Suppressor macrophage (primary cell): ENCODE measurements at places on chromosomes 3 and 15.

DNA sequence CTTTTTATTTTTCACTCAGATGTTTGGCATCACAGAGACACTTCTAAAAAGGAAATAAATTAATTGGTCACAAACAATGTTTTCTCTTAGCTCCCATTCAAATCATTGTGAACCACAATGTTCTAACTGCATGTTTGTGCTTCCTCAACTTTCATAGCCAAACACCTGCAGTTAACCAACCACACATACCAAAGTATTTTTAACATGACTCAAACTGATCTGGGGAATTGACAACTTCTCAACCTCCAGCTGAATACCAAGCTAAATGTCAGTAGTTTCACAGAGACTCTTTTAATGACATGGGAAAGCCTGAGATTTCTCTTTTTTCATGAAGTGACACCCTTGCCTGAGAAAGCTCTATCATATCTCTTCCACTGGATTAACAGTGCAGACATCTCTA is 217.9 kb upstream of the MME start:
- no peak for DNase-seq

DNA sequence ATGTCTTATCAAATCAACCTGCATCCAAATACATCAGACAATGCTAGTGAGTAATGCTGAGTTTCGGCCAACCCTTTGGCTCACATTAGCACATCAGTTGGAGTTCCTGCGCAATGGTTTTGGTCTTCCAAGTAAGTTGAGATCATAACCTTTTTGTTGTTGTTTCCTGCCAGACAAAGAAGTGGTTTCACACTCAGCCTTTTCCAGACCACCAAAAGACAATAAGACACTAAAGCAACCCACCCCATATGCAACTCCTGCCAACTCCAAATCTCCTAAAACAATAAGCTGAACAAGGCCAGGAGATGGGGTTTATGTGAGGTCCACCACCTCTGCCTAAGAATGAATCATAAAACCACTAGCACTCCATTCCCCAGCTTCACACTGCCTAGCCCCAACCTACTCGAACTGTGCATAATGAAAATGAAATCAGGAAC is 177.0 kb downstream of the ERC2 start:
- DNase-seq: no peak

DNA sequence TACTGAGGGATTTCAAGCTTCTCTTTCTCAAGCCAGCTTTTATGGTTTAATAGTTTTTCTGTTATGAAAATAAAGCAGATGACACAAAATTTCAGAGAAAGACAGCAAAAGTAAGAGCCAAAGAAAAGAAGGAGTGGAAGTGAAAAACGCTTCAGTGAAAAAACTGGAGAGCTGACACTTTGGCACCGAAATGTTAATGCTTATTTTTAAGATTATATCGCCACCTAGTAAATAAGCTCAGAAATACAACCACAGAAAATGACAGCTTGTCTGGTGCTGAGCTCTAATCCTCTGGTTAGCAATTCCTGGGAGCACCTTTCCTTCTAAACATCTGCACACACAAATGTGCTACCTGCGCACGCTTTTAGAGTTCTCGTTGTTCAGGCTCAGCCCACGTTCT is 101.6 kb downstream of the ZPLD1 start:
- DNase-seq: peak; percentile 21

DNA sequence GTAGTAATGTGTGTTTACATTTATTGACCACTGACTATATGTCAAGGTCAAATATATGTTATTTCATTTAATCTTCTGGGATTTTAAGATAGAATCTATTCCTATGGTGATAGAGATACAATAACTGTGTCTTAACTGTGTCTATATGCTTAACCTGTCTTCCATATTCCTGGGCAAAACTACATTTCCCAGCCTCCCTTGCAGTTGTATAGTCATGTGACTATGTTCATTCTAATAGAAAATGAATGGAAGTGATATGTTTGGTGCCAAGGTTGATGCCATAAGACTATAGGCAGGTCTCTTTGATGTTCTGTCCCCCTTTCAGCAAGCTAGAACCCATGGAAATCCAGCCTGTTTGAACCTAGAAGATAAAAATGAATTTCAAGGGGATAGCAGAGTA is 258.8 kb upstream of the PDZRN3 start:
- DNase-seq: no peak

DNA sequence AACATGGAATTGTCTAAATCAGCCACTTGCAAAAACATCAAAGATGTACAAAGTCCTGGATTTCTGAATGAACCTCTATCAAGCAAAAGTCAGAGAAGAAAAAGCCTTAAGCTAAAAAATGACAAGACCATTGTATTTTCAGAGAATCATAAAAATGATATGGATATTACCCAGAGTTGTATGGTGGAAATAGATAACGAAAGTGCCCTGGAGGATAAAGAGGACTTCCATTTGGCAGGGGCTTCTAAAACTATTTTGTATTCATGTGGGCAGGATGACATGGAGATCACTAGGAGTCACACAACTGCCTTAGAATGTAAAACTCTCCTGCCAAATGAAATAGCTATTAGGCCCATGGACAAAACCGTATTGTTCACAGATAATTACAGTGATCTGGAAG is 29.3 kb downstream of the KNL1 start:
- no peak for DNase-seq

DNA sequence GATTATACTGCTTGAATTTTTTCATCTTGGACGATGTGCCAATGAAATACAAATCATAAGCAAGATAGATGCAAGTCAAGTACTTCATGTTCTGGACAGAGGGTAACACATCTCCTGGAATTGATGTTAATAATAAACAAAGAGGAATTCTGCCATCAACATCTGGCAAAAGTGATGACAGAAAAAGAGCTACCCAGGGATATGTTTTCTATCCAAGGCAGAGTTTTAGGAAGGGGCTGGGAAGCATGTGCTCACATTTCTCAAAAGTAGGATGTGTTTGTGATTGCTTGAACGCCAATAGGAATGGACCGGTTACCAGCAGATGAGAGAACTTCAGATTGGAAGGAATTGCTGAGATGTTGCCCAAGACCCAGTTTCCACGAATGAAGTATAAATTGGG is 242.6 kb upstream of the AGTR1 start:
- no peak for DNase-seq

GRCh38 chr3:187550446-187550845 is 119.7 kb downstream of the SST start:
- DNase-seq: no peak

GRCh38 chr3:46496746-46497555 is 825 bp upstream of the RTP3 start:
- DNase-seq: peak; percentile 52

DNA sequence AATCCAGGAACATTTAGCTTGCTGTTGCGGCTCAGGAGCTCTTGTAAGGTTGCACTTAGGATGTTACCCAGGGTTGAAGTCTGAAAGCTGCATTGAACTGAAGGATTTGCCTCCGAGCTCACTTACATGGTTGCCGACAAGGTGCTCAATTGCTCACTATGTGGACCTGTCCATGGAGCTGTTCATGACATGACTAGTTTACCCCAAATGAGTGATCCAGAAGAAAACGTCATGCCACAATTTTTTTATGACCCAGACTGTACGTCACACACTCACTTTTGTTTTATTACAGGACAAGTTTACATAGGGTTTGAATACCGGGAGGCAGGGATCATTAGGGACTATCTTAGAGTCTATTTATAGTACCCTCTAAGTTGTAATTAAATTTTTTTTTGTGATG is 21.0 kb upstream of the CLDN11 start:
- no peak for DNase-seq

DNA sequence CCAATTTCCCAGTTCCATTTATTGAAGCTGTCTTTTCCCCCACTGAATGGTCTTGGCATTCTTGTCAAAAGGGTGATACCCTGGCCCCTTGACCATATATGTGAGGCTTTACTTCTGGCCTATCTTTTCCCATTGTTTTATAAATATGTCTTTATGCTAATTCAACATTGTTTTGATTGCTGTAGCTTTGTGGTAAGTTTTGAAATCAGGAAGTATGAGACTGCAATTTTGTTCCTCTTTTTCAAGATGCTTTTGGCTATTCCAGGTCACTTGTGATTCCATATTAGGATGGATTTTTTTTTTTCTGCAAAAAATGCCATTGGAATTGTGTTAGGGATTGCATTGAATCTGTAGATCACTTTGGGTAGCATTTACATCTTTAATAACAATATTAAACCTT is 141.2 kb upstream of the MANF start:
- no peak for DNase-seq

- DNase-seq: no peak
These were observed 69.1 kb upstream of the MAGI1 start for GRCh38 chr3:66107855-66108254.

- DNase-seq: no peak
These were observed 74.3 kb downstream of the CORO2B start for GRCh38 chr15:68653031-68653635.

GRCh38 chr3:125961289-125961589 is 7.7 kb upstream of the ROPN1B start:
- DNase-seq: no peak

DNA sequence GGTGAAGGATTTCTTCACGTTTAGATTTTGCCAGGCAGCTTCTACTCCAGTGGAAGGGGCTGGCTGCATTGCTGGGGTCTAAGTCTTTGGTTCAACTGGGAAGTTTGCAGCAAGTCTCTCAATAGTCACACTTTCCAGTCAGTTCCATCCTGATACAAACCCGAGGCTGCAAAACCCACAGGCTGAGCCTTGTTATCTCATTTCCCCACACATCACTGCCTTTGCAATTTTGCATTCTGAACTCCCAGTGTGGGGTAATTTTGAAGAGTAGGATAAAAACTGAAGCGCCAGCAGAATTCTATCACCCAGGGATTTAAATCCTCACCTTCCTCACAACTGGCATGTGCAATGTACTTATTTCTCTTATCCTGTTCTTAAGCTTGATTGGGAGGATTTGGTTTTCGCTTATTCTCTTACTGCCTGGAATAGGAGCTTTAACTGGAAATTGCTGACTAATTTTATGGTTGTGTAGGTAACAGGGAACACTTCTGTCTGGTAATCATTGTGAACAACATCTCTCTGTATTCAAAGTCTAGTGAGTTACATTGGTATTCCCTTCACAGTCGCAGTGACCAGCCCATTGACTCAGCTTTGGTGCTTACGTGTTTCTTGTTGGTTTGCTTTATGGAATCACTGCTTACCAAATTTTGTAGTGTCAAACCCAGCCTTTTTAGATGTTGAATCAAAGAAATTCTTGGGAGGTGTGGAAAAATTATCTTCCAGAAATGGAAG is 142.0 kb upstream of the TOPAZ1 start:
- no peak for DNase-seq

DNA sequence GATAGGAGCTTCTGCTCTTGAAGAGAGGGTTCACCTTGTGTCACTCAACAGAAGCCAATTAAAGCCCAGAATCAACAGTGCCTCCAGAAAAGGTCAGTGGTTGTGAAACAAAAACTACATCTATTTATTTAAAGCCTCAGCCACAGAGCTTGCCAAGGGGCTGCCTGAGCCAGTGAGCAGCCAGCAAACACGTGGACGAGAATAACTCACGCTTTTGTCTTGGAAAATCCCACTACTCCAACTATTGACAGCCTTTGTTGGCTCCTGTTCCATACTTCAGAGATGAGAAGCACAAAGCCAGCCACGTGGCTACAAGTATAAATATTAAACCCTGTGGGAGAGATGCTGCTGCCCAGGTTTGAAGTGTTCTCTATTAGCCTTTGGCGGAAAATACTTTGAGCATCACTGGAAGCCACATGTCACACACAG is 10.3 kb downstream of the GPR156 start:
- DNase-seq: no peak

- DNase-seq: no peak
These were observed 18.0 kb downstream of the BTLA start for GRCh38 chr3:112481302-112481721.
